ENCODE measurements at places on chromosomes 13 and 19.

DNA sequence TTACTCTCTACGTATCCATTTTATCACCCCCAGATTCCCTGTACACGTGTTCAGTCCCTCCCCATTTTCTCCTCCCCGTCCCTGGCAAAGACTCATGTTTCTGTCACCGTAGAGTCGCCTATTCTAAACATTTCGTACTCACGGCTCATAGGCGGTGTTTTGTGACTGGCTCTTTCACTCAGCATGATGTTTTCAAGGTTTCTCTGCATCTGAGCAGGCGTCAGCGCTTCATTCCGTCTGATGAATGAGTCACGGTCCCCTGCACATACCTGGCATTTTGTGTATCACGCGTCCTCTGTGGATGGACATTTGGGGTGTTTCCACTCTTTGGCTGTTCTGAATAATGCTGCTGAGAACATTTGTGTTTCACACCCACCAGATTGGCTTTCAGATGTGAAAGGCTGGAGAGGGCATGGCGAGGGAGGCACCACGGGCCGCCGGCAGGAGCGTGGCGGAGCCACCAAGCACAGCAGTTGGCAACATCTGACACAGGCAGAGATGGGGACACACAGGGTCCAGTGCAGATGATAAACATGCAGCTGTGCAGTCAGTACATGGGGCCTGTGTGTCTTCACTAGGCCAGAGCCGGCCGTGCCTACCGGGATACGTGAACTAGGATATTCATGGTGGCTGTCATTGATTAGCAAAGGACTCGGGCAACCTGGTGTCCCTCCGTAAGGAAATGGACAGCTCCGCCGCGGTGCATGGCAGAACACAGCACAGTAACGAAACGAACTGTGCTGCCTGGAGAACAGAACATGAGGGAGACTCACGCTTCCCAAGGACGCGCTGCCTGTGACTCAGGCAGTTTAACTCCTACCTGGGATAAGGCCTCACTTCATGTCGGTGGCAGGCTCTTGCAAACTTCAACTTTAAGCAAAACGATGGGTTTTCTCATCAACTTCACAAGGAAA is 117.2 kb downstream of the ATP11A start:
- no peak for DNase-seq

- no peak for DNase-seq
These were observed 12.5 kb upstream of the MAP3K10 start for GRCh38 chr19:40178756-40179155.

DNA sequence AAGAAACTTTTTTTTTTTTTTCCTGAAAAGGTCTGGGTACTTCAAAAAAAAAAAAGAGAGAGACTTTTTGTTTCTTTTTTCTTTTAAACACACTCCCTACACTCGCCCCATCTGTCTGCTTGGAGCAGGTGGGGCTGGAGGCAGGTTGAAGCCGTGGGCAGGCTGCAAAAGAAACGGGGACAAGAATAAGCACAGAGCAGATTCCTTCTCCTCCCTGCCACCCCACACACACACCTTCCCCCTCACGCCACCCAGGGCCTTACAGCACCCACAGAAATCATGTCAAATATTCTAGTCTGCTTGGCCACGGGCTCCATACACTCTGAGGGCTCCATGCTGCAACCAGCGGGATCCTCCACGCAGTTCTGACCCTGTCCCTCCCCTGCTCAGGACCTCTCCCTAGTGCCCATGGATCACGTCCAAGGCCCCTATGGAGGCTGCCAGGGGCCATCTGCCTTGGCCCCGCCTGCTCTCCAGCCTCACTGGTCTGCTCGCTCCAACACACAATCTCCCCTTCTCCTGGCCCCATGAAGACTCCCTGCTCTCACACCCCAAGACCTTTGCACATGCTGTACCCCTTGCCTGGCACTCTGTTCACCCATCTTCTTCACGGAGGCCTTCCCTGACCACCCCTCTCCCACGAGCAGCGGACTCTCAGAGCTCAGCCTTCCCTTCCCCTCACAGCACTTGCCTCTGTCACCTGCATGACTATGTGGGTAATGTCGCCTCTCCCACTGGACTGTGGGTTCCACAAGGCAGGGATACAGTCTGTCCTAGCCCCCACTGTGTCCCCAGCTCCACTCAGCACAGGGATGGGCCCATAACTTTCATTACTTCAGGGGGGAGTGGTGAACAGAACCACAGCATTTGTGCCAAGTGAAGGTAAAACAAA is 11.4 kb downstream of the AKT2 start:
- no peak for DNase-seq

- no peak for DNase-seq
These were observed 2.3 kb downstream of the DDA1 start for GRCh38 chr19:17311455-17312188.

DNA sequence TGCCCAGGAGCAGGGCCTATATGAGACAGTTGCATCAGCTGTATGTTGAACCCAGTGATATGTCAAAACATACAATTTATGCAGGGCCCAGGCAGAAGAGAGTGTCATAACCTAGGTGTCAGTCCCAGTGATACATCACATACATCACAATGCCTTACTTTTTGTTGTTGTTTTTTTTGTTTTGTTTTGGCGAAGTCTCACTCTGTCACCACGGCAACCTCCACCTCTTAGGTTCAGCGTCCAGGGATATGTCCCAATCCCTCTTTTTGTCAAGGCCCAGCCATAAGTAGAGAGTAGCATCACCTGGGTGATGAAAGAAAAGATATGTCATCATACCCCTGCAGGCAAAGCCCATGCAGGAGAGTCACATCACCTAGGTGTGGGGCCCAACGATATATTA is 56.8 kb upstream of the ZNF730 start:
- DNase-seq: no peak

- DNase-seq: no peak
These were observed 14.2 kb downstream of the UPF1 start for GRCh38 chr19:18845961-18846360.

- no peak for DNase-seq
These were observed 311.8 kb downstream of the TSHZ3 start for GRCh38 chr19:31037286-31037980.

GRCh38 chr19:45471111-45471930 is 3.5 kb downstream of the FOSB start:
- DNase-seq: no peak

DNA sequence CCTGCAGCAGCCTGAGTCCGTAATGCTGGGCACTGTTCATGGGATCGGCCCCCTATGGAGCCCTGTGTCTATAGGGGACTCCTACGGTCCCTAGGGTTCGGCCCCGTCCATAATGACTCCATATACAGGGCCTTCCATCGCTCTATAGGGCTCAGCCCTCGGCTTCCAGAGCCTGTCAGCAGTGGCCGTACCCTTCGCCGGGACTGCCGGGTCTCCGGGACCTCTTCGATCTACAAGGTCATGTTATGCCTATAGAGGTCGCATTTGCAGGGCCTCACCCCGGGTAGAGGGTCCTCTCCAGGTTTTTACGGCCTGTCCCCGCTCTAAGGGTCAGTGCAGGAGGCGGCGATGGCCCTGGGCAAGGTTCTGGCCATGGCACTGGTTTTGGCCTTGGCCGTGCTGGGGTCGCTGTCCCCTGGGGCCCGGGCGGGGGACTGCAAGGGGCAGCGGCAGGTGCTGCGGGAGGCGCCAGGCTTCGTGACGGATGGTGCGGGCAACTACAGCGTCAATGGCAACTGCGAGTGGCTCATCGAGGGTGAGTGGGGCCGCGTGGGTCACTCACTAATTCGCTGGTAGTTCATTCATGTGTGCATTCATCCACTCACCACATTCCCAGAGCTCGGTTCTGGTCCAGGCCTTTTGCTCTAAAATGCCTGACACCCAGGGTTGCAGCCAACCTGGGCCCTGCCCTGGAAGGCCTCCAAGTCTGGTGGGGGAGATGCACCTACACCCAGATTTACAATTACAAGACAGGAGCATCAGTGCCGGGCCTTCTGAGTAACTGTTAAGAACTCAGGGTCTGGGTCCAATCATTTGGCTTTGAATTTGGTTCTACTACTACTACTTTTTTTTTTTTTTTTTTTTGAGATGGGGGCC is 699 bp downstream of the MEGF8 start:
- DNase-seq: no peak

DNA sequence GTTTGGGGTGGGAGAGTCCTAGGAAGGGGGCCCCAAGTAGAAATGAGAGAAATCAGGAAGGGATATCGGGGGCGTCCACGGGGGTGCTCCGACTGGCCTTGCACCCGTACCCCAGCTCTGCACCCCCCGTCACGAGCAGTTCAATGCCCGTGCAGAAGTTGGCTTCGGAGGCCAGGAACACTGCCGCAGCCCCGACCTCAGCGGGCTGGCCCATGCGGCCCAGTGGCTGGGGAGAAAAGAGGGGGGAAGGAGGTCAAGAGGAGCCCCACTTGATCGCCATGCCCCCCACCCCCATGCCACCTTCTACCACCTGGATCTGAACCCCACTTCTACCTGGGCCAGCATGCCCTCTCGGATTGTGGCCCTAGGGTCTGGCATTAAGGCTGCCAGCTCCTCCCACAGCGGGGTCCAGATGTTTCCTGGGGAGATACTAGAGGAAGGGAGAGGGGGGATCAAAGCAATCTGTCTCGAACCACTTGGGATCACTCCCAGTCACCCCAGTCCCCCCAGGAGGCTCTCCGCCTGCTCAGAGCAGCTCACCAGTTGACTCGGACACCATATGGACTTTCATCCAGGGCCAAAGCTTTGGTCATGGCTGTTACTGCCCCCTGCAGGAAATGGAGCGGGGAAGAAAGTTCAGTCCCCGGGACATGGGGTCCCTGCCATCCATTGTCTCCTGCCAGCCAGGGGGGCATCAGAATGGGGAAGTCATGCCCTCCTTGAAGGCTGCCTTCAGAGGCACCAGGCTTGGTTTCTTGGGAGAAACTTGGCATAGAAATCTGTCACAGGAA is 2.5 kb upstream of the BCAT2 start:
- no peak for DNase-seq
